ENCODE measurements at places on chromosomes 1 and 21.

- DNase-seq = no peak
Observed at GRCh38 chr1:196344453-196344852, 263.8 kb downstream of the KCNT2 start.

- no peak for DNase-seq
Observed at GRCh38 chr1:112256411-112256810, 139.6 kb upstream of the CTTNBP2NL start.

- DNase-seq = no peak
Observed at GRCh38 chr21:46545363-46545762, 59.5 kb downstream of the S100B start.

DNA sequence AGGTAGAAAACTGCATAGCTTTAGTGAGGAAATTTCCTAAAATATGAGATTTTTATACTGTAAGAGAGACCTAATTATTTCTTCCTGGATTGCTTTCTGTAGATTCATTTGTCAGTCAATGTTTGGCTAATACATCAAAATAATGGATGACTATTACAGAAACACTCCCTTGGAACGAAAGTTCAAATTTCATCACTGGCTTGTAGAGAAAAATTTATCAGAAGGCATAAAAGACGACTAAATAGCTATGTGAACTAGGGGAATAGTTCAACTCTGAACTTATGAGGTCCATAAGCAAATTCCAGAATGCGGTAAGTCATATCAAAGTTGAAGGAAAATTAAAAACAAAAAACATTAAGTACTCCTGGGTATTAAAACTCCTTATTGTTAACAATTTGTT is 36.0 kb downstream of the WNT2B start:
- DNase-seq = no peak

GRCh38 chr1:86861424-86861823 is 52.5 kb downstream of the SELENOF start:
- no peak for DNase-seq

DNA sequence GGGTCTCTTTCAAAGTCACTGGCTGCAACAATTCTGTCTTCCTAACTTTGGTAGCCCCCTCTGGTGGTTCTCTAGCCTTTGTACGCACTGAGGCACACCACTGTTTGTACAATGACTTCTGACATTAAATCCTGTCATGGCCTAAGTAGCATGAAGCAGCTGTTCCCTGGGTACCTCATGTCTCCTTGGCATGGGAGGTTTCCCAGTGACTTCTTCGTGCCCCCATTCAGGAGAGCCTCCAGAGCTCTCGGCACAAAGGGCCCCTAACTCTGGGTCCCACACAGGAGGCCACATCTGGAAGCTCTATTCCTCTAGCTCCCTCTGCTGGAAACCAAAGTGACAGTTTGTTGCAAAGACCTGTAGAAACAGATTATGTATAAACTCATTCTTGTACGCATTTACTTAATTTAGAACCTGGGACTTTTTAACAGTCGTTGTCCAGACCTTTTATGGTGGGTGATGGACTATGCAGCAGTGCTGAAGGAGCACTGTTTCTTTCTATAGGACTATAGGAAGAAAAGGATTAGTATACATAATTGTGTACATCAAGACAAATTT is 13.4 kb downstream of the SWT1 start:
- DNase-seq = peak; percentile 42

DNA sequence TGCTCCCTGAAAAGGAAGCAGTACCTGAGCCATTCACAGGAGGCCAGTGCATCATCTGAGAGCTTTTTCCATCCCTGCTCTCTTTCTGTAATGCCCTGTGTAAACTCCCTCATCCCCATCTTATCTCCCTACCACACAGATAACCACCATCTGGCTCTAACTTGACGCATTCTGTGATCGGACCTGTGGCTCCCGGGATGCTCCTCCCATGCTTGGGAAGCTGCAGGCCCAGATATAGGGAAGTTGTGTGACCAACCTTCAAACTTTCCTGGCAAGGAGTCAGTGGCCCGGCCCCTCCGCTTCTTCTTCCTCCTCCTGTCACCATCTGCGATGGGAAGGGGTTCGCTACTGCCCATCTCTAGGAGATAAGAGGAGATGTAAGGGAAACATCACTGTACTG is 21.1 kb downstream of the MKNK1 start:
- no peak for DNase-seq

DNA sequence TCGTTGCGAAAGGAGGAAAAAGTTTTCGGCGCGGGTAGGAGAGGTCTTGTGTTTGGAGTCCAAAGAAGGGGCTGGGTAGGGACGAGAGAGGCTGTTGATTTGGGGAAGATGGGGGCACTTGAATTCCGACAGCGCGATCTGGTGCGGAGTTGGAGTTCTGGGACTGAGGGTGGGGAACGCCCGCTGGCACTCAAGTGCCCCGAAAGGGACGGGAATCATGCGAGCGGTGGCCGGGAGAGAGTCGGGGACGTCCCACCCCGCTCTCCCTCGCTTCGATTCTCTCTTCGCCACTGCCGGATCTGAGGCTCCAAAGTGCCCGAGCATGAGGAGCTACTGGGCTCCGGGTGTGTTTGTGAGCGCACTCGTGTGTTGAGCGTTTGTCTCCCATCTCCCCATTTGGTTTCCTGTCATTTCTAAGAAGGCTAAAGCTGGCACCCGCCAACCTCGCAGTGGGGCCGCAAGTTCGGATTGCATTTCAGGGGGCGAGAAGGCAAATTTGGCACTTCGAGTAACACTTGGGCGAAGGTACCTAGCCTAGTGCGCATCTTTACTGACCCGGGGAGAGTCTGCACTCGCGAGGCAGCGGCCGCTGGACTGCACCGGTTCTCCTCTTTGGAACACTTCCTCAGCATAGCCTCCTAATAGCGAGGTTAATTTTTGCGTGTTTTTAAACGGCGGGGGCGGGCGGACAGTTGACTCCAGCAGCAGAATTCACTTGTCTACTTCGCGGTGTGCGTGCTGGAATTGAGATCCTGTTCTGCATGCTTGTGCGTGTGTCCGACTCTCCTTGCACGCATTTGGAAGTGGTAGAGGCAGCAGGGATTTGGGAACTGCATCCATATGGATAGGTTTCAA is 1.2 kb downstream of the CHRM3 start:
- DNase-seq = no peak

- no peak for DNase-seq
Observed at GRCh38 chr1:22273686-22274681, 131.1 kb upstream of the WNT4 start.

GRCh38 chr1:93749487-93749886 is 67.8 kb upstream of the BCAR3 start:
- DNase-seq = no peak

All from naive thymus-derived CD8-positive, alpha-beta T cell (primary cell).